ENCODE measurements at places on chromosomes 2 and 18.

GRCh38 chr2:11617984-11618707, 51.8 kb downstream of the NTSR2 start:
- DNase-seq: no peak

DNA sequence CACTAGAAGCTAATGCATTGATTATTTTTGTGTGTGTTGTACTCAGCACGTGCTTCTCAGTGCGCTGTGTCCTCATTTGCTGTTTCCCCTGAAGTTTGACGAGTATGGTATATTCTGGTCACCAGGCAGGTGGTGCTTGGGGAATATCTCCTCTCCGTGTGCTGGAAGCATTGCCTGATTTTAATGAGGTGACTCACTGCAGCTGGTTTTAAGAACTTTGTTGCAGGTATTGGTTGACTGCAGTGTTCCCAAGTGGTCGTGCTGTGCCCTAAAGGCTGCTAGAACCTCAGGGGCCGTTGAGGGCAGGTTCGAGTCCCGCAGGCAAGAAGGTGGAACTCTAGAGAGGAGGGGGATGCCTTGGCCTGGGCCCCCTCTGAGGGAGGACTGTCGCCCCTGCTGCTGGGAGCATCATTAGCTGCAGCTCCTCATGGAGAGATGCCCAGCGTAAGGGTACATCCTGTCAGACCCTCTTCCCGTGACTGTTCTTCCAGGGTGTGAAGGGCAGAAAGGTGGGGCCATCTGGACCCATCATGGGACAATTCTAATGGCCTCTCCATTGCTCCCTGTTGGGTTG, 82.6 kb downstream of the AGAP1 start:
- no peak for DNase-seq

GRCh38 chr2:46091961-46092667, 205.1 kb upstream of the EPAS1 start:
- no peak for DNase-seq

DNA sequence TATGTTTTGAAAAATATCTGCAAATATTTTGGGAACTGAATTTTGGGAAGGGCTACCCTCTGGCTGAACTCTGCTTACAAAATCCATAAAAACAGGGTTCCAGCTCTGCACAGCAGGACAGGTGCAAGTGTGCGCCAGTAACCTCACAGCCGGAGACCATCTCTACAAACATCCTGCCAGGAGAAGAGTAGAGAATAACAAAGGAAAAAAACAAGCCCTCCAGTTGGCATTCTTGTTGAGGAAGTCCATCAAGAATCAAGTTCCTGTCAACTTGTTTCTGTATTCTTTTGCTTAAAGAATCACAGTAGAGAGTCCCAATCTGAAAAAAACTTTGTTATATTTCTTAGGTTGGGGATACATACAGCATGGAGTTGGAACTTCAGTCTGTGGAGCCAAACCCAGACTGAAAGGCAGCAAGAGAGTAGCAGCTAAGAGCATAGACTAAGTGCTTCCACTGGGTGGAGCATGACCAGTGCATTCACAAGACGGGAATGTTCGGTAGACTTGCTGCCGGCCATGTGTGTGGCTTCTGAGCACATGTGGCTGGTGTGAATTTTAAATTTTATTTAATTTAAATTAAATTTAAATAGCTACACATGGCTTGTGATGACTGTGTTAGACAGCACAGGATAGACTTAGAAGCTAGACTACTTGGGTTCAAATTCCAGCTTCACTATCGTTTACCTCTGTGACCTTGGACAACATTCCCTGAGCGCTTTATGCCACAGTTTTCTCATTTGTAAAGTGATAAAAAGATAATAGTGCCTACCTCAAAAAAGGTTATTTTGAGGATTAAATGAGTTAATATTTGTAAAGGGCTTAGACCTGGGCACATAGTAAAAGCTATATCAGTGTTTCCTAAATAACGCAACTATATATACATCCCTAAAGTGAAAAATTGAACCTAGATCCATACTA, 41.9 kb downstream of the SPTBN1 start:
- DNase-seq: no peak

GRCh38 chr2:181203412-181203811, 223.0 kb downstream of the UBE2E3 start:
- no peak for DNase-seq

GRCh38 chr2:167181134-167181533, 292.9 kb downstream of the XIRP2 start:
- no peak for DNase-seq

DNA sequence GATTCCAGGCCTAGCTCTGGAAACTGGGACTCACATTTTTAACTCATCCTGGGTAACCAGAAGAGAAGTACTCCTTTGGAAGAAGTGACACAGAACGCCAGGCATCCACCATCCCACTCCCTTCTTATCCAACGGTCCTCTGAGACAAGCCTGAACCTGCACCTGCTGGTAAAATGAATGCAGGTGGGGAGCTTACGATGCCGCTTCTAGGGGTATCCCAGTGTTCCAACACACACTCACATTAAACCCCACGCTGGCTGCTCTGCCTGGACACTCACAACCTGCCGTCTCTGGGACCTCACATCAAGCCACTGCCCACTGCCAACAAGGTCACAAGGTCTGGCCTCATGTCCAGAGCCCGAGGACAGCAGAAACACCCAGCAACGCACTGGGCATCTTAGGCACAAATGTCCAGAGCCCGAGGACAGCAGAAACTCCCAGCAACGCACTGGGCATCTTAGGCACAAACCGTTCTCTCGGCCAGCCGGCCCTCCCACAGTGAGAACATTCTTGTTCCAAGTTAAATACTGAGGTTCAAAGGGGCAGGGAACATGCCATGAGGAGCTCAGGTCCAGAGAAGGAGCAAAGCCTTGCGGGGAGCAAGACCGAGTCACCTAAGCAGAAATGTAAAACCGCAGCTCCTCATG, 9.9 kb downstream of the SLC66A2 start:
- DNase-seq: no peak

GRCh38 chr2:5070257-5070656, 621.9 kb upstream of the SOX11 start:
- no peak for DNase-seq

DNA sequence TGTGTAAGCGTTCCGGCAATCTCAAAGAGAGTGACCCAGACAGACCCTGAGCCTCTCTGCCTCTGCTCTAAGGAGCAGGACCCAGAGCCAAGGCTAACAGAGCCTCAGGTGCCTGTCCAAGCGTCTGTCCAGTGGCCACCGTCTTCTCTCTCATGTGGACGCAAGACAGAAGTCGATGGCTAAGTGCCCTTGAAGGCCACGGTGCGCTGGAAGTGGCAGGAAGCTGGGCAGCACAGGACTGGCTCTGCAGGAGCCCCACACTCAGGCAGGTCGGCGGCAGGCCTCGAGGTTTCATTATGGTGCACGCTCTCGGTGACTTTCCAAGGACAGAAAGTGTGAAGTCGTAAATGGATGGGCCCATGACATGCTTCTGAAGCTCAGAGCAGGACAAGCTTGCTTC, 49.1 kb downstream of the HDAC4 start:
- no peak for DNase-seq

DNA sequence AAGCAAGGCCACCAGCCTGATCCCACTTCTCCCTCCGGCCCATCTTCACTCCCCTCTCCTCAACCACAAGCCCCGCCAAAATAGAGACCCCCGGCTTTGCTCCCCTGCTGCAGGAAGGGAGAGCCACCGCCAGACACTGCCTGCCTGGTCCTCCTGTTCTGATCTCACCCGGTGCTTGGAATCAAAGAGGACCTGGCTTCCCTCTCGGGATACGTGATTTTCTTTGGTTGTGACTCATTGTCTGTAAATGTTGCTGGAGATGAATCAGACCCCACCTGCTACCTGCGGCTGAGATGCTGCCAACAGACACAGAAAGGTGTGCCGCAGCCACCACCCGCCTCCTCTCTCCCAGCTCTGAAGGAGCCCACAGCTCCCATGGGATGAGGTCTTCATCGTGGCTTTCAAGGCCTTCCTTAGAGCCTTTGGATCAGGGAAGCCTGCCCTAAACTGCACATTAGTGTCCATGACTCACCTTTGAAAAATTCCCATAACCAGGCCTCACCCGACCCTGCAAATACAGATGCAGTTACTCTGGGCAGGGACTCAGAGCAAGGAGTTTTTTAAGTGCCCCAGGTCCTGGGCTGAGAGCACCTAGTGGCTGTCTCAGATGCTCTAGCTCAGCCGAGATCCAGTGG, 79.4 kb upstream of the ZNF532 start:
- no peak for DNase-seq

- DNase-seq: no peak
Observed at GRCh38 chr2:27723372-27724144, 48.0 kb upstream of the MRPL33 start.

DNA sequence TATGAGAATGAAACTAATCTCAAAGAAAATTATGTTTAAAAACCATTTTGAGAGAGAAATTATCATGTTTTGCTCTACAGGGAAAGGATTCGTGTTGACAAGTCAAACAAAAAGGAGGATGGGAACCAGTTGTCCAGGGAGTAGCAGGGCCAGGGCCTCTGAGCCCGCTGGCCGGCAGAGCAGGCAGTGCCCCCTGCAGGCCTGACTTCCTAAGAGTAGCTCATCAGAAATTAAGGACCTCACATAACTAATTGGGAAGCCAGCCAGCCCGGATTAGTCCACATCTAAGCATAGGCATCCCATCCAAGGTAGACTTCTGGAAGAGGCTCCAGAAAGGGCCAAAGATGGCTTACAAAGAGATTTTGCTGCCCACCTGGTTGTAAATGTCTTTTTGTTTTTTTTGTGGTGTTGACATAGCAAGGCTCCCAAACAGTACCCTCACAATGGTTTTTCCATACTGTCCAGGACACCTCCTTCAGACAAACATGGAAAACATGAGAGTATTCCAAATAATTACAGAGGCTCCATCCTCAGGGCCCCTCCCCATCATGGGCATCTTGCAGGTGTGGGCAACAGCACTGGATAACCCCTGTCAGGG, 241.2 kb upstream of the TANK start:
- DNase-seq: no peak

GRCh38 chr2:222711315-222711940, 40.0 kb downstream of the MOGAT1 start:
- no peak for DNase-seq

DNA sequence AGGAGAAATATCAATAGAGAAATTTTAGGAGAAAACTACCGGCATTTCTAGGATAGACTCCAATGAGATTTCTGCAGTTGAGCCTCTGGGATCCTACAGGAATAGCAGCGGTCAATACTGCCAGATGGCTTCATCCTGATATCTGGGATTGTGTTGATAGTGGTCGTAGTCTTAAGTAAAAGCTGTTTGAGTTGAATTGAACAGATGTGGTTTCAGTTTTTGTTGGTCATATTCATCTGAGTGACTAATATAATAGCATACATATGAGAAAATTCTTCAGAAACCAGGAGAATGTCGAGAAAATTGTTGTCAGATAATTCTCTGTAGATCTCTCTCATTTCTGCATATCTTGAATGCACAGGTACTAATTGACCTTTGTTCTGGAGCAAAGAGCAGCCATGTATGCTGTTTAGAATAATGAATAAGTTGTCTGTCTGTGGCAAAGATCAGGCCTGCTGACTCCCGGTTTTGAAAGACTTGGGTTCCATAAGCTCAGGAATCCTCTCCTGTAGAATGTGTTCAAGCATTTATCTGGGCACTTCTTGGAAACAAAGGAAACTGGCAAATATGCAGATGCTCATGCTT, 288.1 kb downstream of the TMX3 start:
- DNase-seq: no peak

DNA sequence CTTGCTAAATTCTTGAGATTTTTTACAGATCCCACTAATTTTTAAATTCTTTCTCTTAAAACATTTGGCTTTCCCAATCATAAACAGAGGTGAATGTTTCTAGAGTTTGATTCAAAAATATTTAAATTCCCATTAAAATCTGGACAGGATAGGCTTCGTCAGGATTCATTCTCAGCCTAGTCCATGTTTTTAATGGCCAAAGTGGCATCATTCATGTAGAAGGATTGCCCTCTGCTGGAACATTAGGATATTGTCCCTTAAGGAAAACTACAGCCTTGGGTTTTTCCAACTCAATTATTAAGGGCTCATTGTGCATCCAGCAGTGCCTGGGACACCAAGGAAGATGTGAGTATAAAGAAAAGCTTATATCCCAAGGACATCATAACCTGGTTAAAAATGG, 71.7 kb downstream of the TPGS2 start:
- DNase-seq: no peak

- no peak for DNase-seq
Observed at GRCh38 chr2:3745920-3746319, 42.5 kb downstream of the DCDC2C start.

- DNase-seq: no peak
Observed at GRCh38 chr2:216181953-216182461, 72.9 kb downstream of the XRCC5 start.

- DNase-seq: no peak
Observed at GRCh38 chr2:119025762-119026351, 83.9 kb downstream of the MARCO start.

GRCh38 chr2:10079870-10080535, at the start of gene CYS1:
Gene CYS1 (minus strand): TSS chr2:10080411. CDS start chr2:10080223, 188 bp downstream.
- DNase-seq: no peak

GRCh38 chr18:74654638-74655037, 57.0 kb downstream of the ZNF407 start:
- no peak for DNase-seq

DNA sequence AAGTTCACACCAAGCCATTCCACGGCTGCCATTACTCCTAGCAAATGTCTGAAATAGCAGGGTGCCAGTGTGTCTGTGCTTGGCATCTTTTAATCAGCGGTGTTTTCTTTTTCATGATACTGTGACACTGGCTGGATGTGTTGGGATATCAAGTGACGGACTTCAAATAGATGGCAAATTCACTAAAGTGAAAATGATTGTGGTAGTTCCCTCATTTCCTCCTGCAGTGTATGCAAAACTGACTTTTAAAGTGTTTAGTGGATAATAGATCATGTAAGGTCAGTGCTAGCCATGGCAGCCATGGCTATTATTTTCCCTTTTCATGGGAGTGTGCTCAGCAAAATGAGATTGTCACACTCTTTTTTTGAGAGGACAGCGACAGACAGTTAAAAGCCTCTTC, 261.5 kb upstream of the SIX3 start:
- DNase-seq: no peak

DNA sequence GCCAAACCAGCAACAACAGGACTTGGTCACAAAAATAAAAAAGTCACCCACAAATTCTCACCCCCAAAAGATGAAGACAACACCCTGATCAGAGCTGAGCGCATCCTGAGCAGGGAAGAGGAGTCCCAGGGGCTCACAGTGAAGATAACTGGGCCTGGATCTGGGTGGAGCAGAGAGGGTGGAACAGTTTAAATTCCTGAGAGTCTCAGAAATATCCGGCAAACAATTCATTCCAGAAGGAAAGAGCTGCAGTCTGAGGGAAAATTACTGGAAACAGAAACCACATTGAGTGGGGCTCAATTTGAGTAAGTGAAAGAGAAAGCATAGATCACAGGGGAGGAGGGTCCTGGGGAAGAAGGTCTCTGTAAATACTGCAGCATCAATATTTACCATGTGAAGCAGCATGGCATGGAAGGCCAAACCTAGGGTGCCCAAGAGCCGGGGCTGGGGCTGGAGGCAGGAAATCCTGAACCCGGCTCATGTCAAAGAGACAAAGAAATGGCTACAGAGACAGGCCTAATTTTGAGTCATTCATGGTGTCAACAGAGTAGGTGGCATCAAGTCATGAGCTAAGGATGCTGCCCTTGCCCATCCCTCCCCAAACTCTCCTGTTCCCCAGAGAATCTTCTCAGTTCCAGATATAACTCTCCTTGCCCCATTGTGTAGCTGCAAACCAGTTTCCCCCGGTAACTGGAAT, 61.4 kb upstream of the ZBTB7C start:
- no peak for DNase-seq

Data from activated CD4-positive, CD25-positive, alpha-beta regulatory T cell (primary cell).